CD4-positive, alpha-beta T cell (primary cell): ENCODE measurements at places on chromosomes 6 and 20. TPM values are rescaled to one million over a fixed set of nuclear protein-coding genes. Genes with fewer than 3 reads are reported as not detected.

DNA sequence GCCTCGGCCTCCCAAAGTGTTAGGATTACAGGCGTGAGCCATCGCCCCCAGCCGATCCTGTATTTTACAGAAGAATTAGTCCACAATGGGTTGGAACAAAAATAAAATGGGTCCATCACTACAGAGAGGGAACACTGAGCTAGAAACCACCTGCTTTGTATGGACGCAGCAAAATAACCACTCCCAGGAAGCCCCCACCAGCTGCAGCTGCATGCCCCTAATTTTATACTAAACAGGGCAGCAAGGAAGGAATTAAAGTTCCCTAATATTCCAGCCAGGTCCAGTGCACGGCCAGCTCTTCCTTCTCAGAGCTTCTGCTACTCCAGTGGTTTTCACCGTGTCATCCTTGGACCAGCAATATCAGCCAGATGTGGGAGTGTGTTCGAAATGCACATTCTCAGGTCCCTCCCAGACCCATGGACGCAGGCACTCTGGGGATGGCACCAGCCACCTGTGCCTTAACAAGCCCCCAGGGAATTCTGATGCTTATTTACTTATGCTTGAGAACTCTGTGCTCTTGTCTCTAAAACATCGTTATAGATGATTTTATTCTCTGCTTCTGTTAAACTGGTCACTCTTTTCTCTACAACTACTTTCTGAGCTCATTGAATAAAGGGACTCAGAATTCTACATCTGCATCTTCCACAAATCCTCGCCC, 189.5 kb upstream of the SLC24A3 start:
- H3K4me1 ChIP-seq = no peaks in the 10 kb centered on the region
- H3K36me3 ChIP-seq = no peaks in the 10 kb centered on the region
- DNase-seq = no peak
- H3K4me3 ChIP-seq = no peak overlapping the region
- H3K27ac ChIP-seq = no peak overlapping the region
- H3K27me3 ChIP-seq = no peaks in the 10 kb centered on the region

GRCh38 chr6:35343092-35343834, 905 bp downstream of the PPARD start:
- H3K36me3 ChIP-seq = peaks cover 14% of the 10 kb centered on the region
- H3K27me3 ChIP-seq = no peaks in the 10 kb centered on the region
- no peak for DNase-seq
- H3K4me1 ChIP-seq = peaks cover 58% of the 10 kb centered on the region
- peak overlapping the region; percentile 87 for H3K27ac ChIP-seq

DNA sequence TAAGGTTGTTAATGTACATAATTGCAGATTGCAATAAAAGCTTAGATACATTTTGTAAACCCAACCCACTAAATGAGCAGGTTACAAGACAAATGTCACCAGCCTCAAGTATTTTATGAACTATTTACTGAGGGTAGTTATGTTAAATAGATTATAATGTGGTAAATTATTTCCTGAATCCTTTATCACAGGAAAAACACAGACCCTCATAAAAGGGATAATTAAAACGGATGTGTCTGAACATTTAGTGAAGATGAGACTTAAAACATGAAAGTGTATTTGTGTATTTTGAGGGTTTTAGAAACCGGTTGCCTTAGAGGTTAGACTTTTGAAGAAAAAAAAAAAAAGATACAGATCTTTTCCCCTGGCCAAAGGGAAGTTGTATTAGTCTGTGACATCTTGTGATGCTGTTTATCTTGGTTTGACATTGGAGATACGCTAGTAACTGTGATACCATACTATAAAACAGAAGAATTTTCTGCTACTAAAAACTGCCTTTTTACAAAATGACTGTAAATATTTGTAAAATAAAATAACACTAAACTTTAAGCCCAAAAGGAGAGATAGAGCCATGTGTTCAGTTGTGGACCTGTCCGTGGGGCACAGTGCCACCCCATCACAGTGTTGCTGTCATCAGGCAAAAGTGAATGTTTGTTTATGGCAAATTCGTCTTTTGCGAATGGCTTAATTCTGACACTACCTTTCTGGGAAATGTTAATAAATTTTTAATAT, 9.7 kb downstream of the DYNLT1 start:
- peaks cover 49% of the 10 kb centered on the region for H3K4me1 ChIP-seq
- H3K4me3 ChIP-seq = no peak overlapping the region
- peak; percentile 44 for DNase-seq

DNA sequence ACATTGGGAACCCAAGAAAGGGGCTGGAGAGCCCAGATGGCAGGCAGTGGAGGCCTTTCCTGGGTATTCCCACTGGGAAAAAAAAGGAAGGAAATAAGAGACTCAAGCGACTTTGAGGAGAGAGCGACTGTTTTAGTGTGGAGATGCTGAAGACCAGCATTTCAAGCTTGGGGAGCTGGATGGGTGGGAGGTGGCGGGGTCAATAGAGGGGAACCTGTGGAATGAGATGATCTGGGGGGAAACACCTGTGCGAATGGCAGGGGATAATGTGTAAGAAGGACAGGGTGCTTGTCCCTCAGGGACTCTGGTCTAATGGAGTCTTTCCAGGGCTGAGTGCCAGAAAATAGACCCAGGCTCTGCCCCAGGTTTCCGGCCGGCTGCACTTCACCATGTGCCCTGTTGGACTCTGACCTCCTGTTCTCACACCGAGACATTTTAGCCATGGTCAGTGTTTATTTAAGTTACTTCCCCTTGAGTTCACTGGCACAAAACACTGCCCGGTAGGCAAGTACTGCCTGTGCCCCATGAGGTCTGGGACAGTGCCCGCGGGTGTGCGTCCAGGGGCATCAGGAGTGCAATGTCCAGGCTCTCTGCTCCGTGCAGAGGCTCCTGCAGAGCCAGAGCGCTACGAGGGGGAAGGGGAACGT, 50.4 kb upstream of the NKX2-2 start:
- H3K36me3 ChIP-seq = no peaks in the 10 kb centered on the region
- peaks cover 8% of the 10 kb centered on the region for H3K4me1 ChIP-seq

DNA sequence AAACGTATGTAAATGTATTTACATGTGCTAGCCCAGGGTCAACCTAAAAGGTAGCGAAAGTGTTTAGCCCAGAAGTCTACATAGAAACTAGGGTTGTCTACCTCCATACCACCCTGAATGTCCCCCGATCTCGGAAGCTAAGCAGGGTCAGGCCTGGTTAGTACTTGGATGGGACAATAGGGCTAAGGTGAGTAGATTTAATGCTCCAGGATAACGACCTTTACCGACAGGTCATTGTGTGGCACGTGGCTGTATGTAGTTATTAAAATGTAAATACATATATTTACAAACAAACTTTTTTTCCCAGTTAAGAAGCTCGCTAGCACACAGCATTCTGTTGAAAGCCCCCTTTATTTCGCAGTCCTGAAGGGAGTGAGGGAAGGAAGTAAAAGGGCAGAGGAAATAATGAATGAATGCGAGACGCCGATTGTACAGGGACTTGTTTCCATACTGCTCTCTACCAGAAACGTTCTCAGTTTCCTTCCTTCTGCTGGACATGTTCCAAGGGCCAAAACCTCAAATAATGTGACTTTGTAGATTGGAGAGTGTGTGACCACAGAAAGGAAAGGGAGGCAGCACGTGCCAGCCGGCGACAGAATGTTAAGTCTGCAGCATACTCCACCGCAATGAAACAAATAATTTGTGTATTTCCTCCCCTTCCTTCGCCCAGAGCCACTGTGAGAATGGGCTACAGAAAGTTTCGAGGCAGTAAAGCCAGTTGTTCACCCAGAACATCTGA, 612 bp downstream of the ADAT2 start:
- H3K27me3 ChIP-seq = no peaks in the 10 kb centered on the region
- DNase-seq = peak; percentile 41
- H3K27ac ChIP-seq = peak overlapping the region; percentile 78
- H3K4me3 ChIP-seq = peak overlapping the region; percentile 72
- H3K36me3 ChIP-seq = no peaks in the 10 kb centered on the region

DNA sequence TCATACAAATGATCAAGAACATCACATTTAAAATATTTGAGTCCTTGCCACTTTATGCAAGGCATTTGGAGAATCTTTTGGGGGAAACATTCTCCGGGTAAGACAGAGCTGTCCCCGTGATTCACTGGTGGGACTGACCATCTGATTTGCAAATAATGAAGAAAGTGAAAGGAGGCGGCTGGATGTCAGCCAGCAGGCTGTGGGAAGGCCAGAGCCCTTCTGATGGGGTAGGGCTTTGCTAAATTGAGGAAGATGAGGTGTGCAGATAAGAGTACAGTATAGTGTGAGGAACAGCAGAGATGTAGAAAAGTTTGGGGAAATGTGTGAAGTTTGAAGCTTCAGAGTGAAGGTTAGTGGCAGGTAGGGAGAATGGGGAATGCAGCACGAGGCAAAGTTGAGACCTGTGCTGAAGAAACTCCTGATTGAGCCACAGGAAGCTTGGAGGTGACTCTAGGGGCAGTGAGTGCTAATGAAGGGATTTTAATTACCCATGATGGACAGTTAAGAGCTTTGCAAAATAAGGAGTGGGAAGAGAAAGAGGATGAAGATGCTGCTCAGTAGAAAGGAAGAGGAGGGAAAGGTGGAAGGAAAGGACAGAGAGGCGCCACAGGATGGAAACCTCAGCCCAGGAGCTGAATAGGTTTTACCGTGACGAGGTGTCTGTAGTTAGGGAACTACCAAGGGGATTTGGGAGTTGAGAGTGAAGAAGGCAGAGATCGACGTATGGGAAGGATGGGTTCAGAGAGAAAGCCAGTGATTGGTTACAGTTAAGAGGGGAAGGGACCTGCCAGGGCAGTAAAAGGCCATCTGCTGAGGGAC, 68.7 kb downstream of the SNX9 start:
- H3K27me3 ChIP-seq = no peaks in the 10 kb centered on the region
- no peak overlapping the region for H3K27ac ChIP-seq
- no peak overlapping the region for H3K4me3 ChIP-seq
- peaks cover 20% of the 10 kb centered on the region for H3K4me1 ChIP-seq

DNA sequence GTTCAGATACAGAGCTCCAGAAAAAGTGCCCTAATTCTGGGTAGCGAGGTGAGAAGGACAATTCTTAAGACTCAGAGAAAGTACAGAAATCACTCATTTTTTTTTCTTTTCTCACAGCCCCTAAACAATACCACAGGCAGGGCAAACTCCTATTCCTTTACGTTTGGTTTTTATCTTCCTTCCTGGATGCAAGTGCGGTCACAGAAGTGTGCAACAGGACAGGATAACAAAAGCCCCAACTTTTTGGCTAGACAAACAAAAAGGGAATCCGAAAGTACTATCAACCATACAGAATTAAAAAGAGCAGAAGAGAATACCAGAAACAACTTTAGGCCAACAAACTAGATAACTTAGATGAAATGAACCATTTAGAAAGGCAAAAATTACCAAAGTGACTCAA, 18.4 kb upstream of the BEND6 start:
- H3K36me3 ChIP-seq = no peaks in the 10 kb centered on the region
- H3K27me3 ChIP-seq = peaks cover 2% of the 10 kb centered on the region
- H3K4me3 ChIP-seq = no peak overlapping the region
- H3K27ac ChIP-seq = no peak overlapping the region
- H3K4me1 ChIP-seq = no peaks in the 10 kb centered on the region

GRCh38 chr6:106872049-106872448, 102.5 kb downstream of the CD24 start:
- H3K4me3 ChIP-seq = no peak overlapping the region
- H3K27me3 ChIP-seq = no peaks in the 10 kb centered on the region
- H3K27ac ChIP-seq = no peak overlapping the region
- no peaks in the 10 kb centered on the region for H3K4me1 ChIP-seq
- no peak for DNase-seq
- no peaks in the 10 kb centered on the region for H3K36me3 ChIP-seq

GRCh38 chr20:32512047-32512385, 73.1 kb downstream of the NOL4L start:
- H3K36me3 ChIP-seq = peaks cover 41% of the 10 kb centered on the region
- H3K27me3 ChIP-seq = no peaks in the 10 kb centered on the region
- H3K27ac ChIP-seq = peak overlapping the region; percentile 38
- H3K4me1 ChIP-seq = peaks cover 93% of the 10 kb centered on the region

GRCh38 chr6:83767033-83767432, 58.1 kb upstream of the SNAP91 start:
- H3K4me3 ChIP-seq = no peak overlapping the region
- no peaks in the 10 kb centered on the region for H3K27me3 ChIP-seq
- no peak for DNase-seq
- no peaks in the 10 kb centered on the region for H3K4me1 ChIP-seq

DNA sequence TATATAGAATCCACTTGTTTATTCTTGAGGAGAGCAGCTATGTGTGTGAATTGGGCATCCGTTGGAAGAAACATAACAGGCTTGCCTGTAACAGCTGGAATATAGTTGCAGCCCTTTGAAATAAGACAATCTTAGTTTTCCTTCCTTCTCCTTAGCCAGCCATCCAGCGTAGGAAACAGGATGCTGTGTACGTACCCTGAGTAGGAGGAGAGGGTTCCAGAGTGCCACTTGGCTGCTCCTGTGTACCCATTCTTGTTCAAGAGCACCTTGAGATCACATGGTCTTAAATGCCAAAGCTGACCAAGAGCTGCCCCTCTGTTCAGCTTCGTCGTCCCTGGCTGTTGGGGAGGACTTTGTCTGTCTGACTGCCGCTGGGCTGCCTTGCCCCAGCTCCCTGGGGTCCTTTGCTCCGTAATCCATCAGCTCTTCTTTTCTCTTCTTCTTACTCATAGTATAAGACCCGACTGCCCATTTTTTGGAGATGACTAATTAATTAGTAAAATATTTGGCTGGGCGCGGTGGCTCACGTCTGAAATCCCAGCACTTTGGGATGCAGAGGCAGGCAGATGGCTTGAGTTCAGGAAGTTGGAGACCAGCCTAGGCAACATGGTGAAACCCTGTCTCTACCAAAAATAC, 49.0 kb downstream of the RREB1 start:
- no peak for DNase-seq
- peaks cover 50% of the 10 kb centered on the region for H3K4me1 ChIP-seq
- H3K4me3 ChIP-seq = no peak overlapping the region
- H3K36me3 ChIP-seq = no peaks in the 10 kb centered on the region
- H3K27me3 ChIP-seq = no peaks in the 10 kb centered on the region

DNA sequence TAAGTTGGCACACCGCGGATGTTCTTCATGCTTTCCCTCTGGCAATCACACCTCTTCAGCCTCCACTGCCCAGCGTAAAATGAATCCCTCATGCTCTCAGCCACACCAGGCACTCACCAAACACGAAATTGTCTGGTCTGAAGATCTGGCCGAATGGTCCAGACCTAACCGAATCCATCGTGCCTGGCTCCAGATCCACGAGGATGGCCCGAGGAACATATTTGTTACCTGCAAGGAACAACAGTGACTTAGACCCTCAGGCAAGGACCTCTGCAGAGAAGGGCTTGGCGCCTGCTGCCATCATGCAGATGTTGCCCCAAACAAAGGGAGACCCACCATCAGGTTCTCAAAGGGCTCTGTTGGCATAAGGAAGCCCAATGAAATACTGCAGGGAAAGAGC, 1.4 kb downstream of the TUBB2B start:
- peaks cover 49% of the 10 kb centered on the region for H3K27me3 ChIP-seq
- no peak overlapping the region for H3K27ac ChIP-seq
- H3K36me3 ChIP-seq = no peaks in the 10 kb centered on the region
- no peak overlapping the region for H3K4me3 ChIP-seq

CD109 gene
- 0.75 TPM for total RNA-seq

DPPA5 gene
- not detected for total RNA-seq

TRIM15 gene
- not detected for total RNA-seq

AURKA gene
- 0.36 TPM for total RNA-seq

SLC24A3 gene
- not detected for total RNA-seq

TNFRSF6B gene
- total RNA-seq = 2.6 TPM

CALHM4 gene
- not detected for total RNA-seq

ZNF391 gene
- 1.8 TPM for total RNA-seq

PEX6 gene
- 12.8 TPM for total RNA-seq
